ENCODE measurements at places on chromosomes 13 and 19.
A peak's percentile ranks its signal among the peaks of the same experiment; 100 is the strongest.

DNA sequence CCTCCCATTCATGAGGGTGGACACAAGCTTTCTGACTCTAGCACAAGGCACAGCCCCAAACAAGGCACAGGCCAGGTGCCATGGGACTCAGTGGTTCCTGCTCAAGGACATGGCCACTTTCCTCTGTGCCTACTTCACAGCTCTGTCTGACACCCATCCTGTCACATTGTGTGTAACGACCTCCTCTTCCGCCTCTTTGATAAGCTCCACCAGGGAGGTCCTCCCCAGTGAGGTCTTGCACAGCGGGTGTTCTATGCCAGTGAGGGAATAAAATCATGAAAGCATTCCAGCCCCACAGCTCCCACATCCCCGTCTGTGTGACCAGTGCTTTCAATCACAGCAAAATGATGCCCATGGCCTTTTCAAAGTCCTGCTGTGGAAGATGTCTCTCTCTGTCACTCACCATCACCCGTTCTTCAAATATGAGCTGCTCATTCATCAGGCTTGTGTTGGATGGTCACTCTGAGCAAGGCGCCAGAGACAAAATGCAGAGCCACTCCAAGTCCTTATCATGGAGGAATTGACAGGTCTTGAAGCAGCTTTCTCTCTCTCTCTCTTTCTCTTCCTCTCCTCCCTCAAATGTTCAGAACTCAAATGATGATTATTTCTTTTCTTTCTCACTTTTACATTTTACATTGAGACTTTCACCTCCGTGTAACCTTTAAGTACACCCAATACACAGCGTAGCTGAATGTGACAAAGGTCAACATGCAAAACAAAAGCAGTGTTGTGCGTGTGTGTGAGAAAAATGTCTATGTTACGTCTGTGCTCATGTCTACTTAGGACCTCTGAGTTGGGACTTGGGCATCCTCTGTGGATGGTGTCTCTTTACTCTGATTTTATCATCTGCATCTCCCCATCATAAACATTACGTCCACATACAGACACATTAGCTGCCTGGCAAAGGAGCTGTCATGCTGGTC lies 8.0 kb upstream of the SPATA13 start:
- no peak for DNase-seq

DNA sequence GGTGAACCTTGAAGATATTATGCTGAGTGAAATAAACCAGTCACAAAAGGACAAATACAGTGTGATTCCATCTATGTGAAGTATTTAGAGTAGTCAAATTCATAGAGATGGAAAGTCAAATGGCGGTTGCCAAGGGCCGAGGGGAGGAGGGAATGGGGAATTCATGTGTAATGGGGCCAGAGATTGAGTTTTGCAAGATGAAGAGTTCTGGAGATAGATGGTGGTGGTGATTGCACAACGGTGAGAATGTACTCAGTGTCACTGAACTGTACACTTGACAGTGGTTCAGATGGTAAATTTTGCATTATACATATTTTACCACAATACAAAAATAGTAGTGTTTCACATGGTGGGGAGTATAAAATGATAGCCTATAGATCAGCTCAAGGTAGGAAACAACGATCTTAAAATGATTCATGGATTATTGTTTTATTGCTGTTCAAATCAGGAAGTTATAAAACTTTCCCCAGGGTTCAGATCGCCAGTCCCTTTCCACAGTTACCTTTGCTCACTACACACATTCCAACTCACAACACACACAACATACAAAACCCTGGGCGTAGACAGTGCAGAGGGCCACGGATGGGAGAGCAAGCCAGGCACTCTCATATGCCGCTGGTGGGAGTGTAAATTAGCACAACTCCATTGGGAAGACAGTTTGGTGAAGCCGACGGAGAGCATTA lies 219.9 kb downstream of the ZIC5 start:
- DNase-seq = no peak

GRCh38 chr13:102839462-102839861 lies 6.4 kb upstream of the ERCC5 start:
- DNase-seq = no peak

- DNase-seq = no peak
These were observed 60.6 kb downstream of the LRCH1 start for GRCh38 chr13:46613409-46614049.

DNA sequence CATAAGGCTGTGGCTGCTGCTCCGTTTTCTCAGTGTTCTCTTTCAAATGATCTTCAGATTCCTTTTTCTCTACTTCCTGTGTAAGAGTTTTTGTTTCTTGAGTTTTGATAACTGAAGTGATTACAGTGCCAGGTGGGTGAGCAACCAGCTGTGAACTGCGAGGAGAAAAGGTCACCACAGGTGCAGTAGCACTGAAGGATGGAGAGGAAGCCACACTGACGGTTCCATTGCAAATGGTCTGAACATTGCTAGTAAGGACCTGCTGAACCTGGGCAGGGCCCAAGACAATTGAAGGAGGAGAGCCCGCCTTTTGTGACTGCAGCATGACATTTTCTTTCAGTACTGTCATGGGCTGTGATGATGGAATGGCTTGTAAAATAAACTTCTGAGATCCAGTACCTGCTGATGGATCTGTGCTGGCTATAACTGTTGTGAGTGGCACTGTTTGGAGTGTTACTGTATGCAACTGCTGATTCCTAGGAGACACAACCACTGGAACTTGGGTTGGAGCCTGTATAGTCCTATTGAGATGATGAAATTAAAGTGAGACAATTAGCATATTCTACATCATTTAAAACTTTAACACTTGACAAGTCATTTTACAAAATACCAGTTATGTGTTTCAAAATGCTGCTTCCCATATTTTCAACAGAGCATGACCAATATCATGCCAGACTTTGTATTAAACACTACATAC lies 85.5 kb downstream of the ELF1 start:
- no peak for DNase-seq

GRCh38 chr19:46731007-46731501 lies 14.1 kb upstream of the PRKD2 start:
- peak; percentile 86 for DNase-seq

GRCh38 chr19:7505682-7506384 lies 10.1 kb upstream of the ZNF358 start:
- no peak for DNase-seq

- DNase-seq = no peak
These were observed 84.0 kb downstream of the CYSLTR2 start for GRCh38 chr13:48737689-48738088.

- no peak for DNase-seq
These were observed 38.2 kb downstream of the PTPRS start for GRCh38 chr19:5302396-5302795.

- no peak for DNase-seq
These were observed 5.2 kb downstream of the CEACAM4 start for GRCh38 chr19:41621654-41622053.

DNA sequence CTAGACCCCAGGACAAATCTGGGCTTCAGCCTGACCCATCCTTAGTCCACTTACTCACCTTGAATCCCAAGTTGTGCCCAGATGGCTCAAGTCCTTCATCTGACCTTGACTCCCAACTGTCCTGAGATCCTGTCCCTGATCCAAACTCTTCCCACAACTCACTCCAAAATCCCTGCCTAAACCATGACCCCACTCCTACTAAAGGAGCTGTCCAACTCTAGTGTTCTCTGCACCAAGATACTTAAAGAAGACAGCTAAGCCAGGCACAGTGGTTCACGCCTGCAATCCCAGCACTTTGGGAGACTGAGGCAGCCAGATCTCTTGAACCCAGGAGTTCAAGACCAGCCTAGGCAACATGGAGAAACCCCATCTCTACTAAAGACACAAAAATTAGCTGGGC lies 8.5 kb downstream of the POU2F2 start:
- no peak for DNase-seq

- DNase-seq = no peak
These were observed 167.1 kb upstream of the MAB21L1 start for GRCh38 chr13:35643625-35644024.

DNA sequence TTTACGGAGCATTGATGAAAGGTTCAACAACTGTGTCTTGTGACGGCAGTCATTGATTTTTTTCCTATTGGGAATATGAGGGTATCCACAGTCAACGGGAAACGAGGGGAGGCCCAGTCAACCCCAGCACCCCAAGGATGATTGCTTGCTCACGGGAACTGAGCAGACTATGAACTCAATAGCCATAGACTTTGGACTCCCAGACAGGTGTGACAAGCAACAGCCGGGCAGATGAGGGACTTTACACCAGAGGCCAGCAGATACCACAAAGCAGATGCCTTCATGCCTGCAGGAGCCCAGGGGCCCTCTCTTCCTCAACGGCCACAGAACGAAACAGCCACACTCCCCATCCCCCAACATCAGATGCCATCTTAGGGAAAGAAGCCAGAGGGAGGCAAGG lies 80.3 kb upstream of the FLT1 start:
- DNase-seq = no peak

DNA sequence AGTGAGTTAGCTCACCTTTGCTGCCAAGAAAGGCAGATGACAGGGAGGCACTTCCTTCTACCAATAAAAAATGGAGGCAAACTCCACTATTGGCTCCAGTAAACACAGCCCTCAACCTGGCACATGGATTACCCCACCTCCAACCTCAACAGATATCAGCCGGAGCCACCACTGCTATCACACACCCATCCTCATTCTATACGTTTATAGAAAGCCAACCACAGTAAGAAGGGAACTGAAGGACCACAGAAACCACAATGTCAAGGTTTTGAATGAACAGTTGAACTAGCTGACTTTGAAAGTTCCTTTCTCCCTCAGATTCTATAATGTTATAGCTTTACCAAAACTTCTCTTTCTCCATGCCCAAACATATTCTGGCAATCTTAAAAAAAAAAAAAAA lies 526.2 kb downstream of the UQCRFS1 start:
- no peak for DNase-seq

GRCh38 chr19:55460670-55461258 lies 678 bp downstream of the ISOC2 start:
- peak; percentile 89 for DNase-seq

- no peak for DNase-seq
These were observed 9.5 kb downstream of the FCGBP start for GRCh38 chr19:39924952-39925351.

- DNase-seq = no peak
These were observed 7.3 kb downstream of the WDR88 start for GRCh38 chr19:33139165-33139564.

- no peak for DNase-seq
These were observed 190.1 kb downstream of the KLF5 start for GRCh38 chr13:73248711-73249580.

DNA sequence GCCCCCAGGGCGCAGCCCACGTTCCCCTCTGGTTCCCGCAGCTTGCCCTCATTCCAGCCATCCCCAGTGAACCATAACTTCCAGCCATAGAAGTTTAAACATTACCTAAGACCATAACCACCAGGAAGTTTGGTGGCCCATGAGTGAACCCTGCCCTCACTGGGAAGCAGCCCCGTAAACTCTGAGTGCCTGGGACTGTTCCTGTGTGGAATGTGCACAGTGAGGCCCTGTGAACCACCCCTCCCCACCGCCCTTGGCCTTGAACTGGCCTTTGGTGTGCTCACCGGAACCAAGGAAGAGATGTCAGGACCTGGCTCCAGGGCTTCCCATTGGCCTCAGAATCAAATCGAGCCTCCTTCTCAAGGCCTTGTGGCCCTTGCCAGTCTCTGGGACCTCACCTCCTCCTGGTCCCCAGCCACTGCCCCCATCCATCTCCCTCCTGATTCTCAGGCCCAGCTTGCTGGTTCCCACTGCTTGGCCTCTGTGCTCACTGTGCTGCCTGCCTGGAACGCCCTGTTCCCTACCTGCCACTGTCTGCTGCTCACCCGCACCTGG lies 46.5 kb downstream of the DNM2 start:
- DNase-seq = no peak

GRCh38 chr19:3375221-3376090 lies 9.1 kb downstream of the NFIC start:
- peak; percentile 91 for DNase-seq

DNA sequence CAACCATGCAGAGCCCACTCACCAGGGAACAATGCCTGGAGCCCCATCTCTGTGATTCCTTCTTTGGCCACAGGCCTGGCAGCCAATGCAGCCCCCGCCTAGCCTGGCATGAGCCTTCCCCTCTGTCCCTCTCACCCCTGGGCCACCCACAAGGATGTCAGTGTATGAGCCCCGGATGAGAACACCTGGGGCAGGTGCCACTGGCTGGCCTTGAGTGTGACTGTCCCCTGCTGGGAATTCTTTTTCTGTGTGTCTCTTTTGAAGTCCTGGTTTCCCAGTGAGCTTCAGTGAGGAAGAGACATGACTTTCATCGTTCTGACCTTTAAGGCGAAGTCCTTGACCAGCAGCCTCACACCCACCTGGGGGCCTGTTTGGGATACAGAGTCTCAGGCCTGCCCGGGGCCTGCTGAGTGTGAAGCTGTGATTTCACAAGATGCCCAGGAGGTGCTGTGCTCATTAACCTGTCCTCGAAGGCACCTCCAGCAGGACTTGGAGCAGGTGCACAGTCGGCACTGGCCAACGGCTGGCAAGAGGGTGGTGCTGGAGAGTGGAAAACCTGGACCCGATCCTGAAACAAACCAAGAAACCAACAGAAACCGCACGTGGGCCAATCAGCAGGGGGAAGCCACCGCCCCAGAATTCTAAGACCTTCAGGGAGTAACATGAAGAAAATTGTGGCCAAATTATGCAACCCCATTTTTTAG lies 27.4 kb upstream of the SPACA7 start:
- no peak for DNase-seq

DNA sequence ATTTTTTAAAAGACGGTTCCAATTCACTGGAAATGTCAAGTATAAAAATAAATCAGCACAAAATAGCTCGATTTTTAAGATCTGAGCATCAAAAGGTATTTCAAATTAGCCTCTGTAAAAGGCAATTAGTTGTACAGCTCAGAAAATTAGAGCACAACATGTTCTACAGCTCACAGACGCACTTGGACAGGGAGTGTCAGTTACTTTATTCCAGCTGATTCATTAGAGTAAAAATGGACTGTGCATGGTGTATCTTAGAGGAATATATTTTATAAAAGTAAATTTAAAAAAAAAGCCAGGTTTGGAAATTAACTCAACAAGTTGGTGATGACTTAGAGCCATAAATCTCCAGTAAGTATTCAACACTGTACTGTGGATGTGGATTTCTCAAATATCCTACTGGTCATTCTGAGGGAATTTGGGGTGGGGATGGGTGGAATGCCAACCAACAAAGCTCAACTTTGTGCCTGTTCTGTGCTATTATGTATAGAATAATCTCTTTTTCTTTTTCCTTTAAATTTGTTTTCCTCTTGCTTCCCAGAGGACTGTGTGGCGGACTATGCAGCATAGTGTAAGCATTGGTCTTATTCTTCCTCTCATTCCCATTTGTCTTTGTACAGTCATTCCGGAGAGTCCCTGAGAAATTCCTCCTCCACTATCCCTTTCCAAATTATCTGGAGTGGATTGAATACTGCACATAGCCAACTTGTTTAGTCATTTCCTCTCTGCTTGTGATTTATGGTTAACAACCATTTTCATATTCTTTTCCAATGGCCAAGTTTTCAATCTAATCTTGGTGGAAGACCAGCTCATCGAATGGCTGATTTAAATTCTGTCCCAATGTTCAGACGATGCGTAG lies 169.3 kb downstream of the DCT start:
- DNase-seq = no peak

DNA sequence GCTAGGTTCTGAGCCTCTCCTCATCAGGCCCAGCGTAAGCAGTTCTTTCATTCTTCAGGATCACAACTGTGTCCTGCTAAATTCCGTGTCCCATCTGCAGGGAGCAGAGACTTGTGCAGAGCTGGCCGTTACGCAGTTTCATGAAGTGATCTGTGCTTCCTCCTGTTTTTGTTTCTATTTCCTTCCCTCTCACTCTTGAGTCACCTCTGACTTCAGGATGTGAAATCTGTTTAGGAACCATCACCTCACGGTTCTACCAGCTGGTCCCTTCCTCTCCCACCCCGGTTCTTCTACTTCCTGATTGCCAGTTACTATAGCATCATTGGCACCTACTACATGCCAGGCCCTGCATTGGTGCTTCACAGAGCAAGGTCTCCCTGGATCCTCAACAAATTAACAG lies 8.5 kb downstream of the MAU2 start:
- DNase-seq = no peak

Measured in cardiac septum (tissue), 1 donor.